ENCODE measurements at places on chromosomes 7 and 10.

- peak; percentile 67 for DNase-seq
Observed at GRCh38 chr7:3493499-3493898, 192.4 kb downstream of the SDK1 start.

- no peak for DNase-seq
Observed at GRCh38 chr7:73742338-73742752, 3.7 kb upstream of the ABHD11 start.

DNA sequence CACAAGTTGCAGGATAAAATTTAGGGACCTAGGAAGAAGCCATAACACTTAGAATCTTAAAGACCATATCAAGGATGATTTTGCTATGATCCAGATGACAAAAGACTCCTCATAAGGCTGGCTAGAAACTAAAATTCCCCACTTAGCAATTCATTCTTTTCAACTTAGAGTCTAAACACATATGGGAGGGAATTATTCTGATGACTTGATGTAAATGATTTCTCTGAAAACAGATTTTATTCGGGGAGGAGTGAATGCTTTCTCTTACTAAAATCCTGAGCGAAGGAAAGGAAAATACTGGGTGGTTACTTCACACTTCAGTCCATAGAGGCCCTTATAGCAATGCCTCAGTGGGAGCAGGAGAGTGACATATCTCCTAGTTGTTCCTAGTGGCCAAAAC, 138.7 kb upstream of the SORCS1 start:
- DNase-seq, result no peak

DNA sequence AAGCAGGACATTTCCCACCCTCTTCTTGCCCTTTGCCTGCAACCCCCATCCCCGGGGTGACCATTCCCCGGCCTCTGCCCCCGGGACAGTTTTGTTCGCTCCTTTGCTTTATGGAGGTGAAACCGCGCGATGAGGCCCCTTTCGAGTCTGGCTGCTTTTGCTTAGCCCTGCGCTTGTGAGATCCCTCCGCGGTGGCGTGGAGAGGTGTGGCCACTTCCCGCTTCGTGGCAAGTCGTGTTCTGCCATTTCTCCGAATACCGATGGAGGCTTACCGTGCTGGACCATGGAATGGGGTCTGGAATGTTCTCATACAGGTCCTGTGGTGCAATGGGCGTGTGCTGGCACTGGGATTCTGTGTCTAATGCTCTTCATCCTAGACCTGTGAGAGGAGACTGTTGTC, 106.7 kb downstream of the LHPP start:
- DNase-seq, result no peak

GRCh38 chr7:68433462-68434070, 1164.7 kb upstream of the AUTS2 start:
- DNase-seq, result no peak

DNA sequence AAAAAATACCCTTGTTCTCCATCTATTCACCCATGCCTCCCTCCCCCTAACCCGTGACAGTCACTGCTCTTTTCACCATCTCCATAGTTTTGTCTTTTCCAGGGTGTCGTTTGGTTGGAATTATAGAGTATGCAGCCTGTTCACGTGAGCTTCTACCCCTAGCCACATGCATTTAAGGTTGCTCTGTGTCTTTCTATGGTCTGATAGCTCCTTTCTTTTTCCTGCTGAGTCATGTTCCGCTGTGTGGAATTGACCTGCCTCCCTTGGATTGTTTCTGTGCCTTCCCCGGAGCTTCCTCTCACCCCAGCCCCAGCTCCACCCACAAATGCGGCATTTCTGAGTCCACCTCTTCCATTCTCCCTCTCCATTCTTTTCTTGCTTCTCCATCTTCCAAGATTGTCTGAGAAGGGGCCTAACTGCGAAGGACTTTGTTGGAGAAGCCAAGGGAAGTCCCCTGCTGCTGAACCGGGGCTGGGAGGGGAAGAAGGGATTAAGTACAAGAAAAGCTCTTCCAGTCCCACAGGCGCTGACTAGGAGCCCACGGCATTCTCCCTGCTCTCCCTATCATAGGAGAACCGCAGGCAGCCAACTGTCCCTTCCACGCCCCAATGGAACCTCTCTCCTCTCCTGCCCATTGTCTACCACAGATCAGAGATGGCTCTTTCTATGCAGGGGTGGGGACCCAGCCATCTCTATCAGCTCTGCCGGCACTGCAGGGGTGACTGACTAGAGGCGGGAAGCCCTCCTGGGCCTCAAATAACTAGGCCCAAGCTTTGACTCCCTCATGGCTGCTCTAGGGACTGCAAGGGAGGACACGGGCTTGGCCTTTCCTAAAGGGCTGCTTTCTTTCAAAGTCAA, 87.5 kb upstream of the ANLN start:
- DNase-seq, result no peak

GRCh38 chr10:17766731-17767130, 14.7 kb downstream of the TMEM236 start:
- DNase-seq, result no peak

- DNase-seq, result no peak
Observed at GRCh38 chr10:1195828-1196227, 139.6 kb downstream of the WDR37 start.

- no peak for DNase-seq
Observed at GRCh38 chr10:260819-261429, 125.7 kb downstream of the ZMYND11 start.

GRCh38 chr10:103739039-103739764, 116.2 kb downstream of the SH3PXD2A start:
- peak; percentile 98 for DNase-seq

DNA sequence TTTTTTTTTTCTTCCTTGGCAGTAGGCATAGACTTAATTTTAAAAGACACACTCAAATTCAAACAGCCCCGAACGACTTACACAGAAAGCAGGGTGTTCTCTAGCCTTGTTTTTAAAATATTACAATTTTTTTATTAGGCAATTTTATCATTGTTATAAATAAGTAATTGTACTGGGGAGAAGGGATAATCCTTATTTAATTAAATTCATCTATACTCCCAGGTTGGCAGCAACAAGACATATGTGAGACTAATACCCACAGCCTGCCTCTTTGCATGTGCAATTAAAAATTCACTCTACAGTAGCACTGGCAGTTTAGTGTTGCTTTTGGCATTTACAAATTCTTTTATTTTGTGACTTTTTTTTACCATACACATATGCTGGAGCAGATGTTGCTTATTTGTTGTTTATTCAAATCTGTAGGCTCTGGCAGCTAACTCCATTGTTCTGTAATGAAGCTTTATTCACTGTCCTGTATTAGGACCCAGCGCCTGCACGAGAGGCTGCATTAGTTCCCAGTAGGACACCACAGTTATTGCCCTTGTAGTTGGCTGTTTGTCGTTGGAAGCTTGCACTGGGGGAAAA, 84.9 kb upstream of the PPP1R17 start:
- DNase-seq, result no peak
